ENCODE measurements at places on chromosomes 2 and 18. TPM values are rescaled to one million over a fixed set of nuclear protein-coding genes. Genes with fewer than 3 reads are reported as not detected.

The GRB14 gene
- total RNA-seq = 3.2 TPM

The ACOXL gene
- 0.10 TPM for total RNA-seq

The C2orf80 gene
- total RNA-seq = not detected

The ITGB6 gene
- 0.47 TPM for total RNA-seq

The RETSAT gene
- total RNA-seq = 41.4 TPM

The LHCGR gene
- total RNA-seq = not detected

All from glomerular endothelial cell (primary cell).